ENCODE measurements at places on chromosomes 7 and 10.

GRCh38 chr10:124087672-124088634 lies 5.4 kb downstream of the CHST15 start:
- no peak for DNase-seq

DNA sequence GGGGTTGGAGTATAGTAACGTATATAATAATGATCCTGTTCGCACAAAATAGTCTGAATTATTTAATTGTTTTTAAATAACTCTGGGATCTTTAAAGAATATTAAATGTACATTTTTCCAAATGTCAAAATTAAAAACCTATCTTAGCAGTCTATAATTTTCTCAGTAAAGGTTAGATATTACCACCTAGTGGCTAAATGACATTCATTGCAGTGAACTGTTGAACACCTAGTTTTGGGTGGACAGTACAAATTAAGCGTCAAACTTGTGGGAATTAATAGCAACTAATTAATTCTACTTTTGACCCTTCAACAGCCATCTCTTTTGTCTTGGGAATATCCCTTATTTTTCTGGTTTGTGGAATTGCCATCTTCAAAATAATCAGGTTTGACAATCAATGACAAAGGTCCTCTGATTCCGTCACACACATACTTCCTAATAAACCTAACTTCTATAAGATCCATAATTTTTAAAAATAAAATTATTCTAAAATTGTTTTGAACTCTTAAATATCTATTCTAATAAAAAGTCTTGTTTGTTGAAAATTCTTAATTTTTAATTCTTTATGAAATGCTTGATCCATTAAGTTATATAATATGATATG lies 165.7 kb downstream of the SEMA3D start:
- DNase-seq, result no peak

- no peak for DNase-seq
Observed at GRCh38 chr7:158442260-158442659, 145.4 kb downstream of the PTPRN2 start.

DNA sequence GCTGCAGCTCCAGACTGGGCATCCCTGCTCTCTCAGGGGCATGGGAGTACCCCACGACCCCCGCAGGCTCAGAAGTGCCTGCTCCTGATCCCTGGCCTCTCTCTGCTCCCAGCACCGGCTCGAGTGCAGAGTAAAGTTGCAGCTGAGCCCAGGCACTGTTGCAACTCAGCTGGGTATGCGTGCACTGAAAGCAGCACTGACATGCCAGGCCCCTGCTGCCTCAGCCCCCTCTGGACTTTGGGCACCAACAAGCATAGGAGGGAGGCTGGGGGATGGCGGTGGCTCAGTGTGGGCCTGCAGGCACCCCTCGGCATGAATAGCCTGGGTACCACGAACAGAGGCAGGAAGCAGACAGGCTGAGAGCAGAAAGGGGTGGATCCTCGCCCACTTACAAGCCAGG lies 295.3 kb downstream of the GRM8 start:
- DNase-seq, result no peak

- no peak for DNase-seq
Observed at GRCh38 chr10:131310551-131311401, 745 bp downstream of the TCERG1L start.

GRCh38 chr7:129948338-129948737 lies 4.4 kb downstream of the UBE2H start:
- no peak for DNase-seq

GRCh38 chr10:110209454-110209925 lies 2.1 kb downstream of the MXI1 start:
- DNase-seq, result peak; percentile 74

DNA sequence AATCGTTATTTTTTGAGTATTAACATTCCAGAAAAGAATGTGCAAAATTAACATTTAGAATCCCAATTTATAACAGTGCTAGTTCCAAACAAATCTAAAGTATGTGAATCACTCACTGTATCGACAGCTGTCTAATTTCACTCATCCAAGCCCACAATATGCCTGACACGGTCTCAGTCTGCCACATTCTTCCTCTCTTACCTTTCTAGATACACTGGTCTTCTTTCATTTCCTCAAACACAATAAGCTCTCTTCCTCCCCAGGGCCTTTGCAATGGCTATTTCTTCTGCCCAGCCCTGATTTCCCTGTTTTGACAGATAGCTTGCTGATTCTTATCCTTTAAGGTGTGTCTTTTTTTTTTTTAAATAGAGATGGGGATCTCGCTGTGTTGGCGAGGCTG lies 48.8 kb downstream of the UBE2H start:
- no peak for DNase-seq

- no peak for DNase-seq
Observed at GRCh38 chr7:112080441-112080840, 125.8 kb downstream of the DOCK4 start.

DNA sequence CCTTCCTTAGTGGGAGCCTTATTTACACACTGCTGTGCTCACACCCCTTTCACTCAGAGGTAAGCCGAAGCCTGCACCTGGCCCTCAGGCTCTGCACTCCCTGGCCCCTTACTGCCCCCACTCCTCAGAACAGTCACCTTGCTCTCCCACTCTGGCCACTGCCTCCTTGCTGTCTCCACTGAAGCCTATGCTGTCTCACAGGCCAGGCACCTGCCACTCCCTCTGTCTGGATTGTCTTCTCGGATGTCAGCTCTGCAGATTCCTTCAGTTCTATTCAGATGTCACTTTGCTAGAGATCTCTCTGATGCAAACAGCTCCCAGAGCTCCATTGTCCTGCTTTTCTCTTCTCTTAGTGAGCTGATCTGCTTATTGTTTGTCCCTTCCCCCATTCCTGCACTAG lies 390.7 kb downstream of the DPP6 start:
- DNase-seq, result no peak

GRCh38 chr7:134932707-134933370 lies 53.5 kb upstream of the AGBL3 start:
- no peak for DNase-seq

DNA sequence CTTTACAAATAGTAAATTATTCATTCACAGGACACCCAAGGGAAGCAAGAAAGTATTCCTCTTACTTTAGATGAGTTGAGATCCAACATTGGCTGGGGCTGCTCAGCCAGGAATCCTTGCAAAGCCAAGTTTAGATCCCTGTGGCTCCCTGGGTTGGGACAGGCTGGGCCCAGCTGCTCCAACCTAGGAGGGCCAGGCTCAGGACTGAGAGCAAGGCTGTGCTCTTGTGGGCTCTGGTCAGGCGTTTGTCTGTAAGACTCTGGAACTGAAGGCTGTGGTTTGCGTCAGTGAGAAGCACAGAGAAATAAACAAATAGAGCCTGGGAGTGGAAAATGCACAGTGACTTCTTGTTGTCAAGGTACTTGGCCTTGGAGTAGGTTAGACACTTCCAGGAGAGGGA lies 53.2 kb upstream of the TMEM273 start:
- DNase-seq, result no peak

DNA sequence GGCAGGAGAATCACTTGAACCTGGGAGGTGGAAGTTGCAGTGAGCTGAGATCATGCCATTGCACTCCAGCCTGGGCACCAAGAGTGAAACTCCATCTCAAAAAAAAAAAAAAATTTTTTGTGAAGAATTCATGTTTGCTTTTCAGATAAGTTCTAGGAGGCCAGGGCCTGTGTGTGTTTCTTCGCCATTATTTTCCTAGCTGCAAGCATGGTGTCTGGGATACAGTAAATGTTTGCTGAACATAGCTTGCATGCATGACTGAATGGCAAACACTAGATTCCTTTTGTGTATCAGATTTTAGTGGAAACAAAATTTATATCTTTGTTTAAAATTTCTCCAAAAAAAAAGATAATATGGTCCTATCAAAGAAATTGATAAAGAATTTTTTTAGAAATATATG lies 9.7 kb upstream of the MACC1 start:
- no peak for DNase-seq

DNA sequence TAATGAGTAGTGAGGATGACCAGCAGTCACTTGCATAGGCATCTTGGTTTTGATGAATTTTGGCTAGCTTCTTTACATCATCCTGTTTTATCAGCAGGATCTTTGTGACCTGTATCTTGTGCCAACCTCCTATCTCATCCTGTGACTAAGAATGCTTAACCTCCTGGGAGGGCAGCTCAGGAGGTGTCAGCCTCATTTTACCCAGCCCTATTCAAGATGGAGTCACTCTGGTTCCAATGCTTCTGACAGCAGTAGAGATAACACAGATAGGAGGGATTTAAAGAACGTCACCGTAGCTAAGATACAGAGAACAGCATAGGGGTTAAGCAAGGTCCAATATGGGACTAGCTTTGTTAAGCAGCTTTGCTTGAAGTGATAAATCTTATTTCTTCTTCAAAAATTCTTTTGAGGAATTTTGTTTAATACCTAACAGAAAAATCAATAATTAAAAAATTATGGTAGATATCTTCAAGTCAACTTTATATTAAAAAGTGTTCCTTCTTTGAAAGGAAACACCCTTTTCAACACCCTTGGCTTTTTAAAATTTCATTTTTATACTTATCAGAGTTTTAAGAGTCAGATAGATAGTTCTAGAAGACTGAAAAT lies 39.9 kb downstream of the TMEM229A start:
- DNase-seq, result no peak

DNA sequence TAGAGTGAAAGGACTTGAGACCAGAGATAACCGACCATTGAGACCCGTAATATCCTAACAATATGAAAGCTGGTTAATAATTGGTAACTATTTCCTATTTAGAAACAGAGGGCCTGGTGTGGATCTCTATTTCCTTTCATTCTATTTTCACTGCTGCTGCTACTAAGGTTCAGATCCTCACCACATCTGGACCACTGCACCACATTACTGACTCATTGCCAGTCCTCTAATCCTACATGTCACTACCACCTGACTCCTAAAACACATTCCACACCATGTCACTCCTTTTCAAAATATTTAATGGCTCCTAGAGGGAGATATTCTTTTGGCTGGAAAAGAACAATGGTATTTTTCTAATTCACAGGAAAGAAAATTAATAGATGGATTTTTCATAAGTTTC lies 6.4 kb downstream of the USP54 start:
- DNase-seq, result no peak

DNA sequence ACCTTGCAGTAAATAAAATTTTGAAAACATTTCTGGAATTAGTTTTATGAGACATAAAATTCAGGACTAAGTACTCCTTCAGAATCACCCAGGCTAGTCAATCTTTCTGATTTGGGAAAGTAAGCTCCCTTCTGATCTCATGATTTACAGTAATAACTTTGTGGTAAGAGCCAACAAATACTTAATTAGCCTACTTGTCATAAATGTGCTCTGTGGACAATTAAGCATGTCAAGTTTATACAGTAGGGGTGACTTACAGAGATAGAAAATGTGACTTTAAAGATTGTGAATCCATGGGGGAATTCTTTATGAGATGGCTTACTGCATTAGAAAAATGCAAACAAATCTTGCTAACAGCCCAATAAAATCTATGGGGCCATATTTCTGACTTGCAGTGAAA lies 616.9 kb upstream of the GHITM start:
- no peak for DNase-seq

- DNase-seq, result no peak
Observed at GRCh38 chr7:73978661-73979563, 49.1 kb upstream of the ELN start.

DNA sequence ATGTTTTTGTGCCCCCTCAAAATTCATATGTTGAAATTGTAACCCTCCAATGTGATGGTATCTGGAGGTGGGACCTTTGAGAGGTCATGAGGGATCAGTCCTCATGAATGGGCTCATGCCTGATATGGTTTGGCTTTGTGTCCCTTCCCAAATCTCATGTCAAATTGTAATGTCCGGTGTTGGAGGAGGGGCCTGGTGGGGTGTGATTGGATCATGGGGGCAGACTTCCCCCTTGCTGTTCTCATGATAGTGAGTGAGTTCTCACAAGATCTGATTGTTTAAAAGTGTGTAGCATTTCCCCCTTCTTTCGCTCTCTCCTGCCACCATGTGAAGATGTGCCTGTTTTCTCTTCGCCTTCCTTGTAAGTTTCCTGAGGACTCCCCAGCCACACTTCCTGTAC lies 53.4 kb downstream of the TLL2 start:
- no peak for DNase-seq

GRCh38 chr10:132349766-132350165 lies 17.8 kb downstream of the LRRC27 start:
- no peak for DNase-seq

- no peak for DNase-seq
Observed at GRCh38 chr7:36128448-36129047, 24.5 kb upstream of the EEPD1 start.

- DNase-seq, result no peak
Observed at GRCh38 chr10:49281461-49281860, 17.5 kb upstream of the C10orf71 start.

All from CD4-positive, alpha-beta T cell treated with Interleukin-4 for 4 hours (primary cell).